Left kidney (tissue), 8 donors: ENCODE measurements at places on chromosomes 12 and 14.

GRCh38 chr14:24367514-24368211 lies at the start of gene NFATC4:
NFATC4 (plus strand) TSS chr14:24368184; CDS start chr14:24368341, 157 bp downstream.
- DNase-seq, result peak; percentile 93

- no peak for DNase-seq
Measured at GRCh38 chr14:72781561-72782508, 112.1 kb downstream of the DPF3 start.

DNA sequence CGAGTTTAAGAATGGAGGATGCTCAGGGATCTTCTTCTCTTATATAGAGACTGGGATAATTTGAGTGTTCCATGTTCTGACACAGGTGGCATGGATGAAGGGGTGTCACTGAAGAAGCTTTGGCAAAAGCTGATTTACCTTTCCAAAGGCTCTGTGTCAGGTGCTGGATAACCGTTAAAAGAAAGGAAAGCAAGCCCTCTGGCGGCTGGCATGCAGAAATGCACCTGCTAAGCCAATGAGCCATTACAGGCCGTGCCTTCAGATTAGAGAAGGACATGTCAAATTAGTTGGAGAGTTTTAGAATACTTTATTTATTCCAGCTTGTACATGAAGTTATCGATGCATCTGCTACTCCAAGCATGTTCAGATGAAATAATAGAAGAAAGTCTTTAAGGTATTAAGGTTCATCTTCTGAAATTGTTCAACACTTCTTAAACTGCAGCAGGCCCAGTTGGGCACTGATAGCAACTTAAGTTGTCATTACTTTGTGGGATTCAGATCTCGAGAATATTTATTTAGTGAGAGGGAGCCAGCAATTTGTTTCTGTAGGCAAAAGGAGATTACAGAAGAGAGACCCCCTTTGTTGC lies 678.2 kb downstream of the NRXN3 start:
- DNase-seq, result peak; percentile 60

GRCh38 chr12:42178101-42178500 lies 33.4 kb upstream of the GXYLT1 start:
- no peak for DNase-seq
